ENCODE measurements at places on chromosomes 1 and 21.

DNA sequence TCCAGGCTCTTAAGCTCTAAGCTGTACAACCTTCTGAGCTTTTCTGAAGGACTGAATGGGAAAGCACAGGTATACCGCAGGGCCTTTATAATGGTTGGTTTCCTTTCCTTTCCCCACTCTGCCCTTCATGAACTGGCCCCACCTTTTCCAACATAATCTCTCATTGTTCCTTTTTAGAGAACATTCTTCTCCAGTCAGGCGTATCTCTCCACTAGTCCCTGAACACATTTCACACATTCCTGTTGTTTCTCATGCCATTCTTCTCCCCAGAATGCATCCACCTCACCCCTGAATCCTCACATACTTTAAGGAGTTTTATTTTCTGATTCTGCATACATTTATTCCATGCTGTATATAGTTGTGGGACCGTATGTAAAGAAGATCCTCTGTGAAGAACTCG, 41.3 kb downstream of the PGM1 start:
- no peak for DNase-seq

GRCh38 chr1:177937174-177937770, 32.6 kb downstream of the SEC16B start:
- no peak for DNase-seq

DNA sequence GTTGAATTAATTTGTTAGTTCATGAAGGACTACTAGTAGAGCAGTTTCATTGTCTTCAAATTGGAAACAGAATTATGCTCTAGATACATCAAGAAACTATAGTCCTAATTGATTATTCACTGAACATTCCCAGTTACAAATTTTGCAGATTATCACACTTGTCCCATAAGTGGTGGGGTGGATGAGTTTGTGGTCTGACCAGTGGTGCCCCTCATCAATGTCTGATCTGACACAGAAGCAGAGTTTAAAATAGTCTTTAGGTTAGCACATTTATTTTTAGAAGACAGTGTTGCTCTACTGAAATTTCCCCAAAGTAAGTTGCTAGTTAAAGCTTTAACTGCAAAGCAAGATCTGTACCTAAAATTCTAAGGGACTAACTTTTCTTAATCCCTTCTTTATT, 42.9 kb downstream of the INKA2 start:
- no peak for DNase-seq

DNA sequence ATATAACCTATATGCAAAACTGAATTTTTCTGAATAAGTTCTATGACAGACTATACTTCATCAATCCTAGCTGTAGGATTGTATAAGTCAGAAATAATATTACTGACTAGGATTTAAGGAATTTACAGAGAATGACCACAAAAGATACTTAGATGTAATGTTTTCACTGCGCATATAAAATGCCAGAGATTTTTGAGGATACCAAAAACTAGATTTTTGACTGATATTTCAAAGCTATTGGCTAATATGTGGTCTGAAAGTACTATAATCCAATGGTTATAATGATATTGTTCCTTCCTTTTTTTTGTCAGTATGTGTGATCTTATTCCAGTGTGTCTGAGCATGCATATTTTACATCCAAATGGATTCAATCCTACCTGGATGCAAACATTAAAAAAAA, 17.0 kb upstream of the IFI44L start:
- no peak for DNase-seq

DNA sequence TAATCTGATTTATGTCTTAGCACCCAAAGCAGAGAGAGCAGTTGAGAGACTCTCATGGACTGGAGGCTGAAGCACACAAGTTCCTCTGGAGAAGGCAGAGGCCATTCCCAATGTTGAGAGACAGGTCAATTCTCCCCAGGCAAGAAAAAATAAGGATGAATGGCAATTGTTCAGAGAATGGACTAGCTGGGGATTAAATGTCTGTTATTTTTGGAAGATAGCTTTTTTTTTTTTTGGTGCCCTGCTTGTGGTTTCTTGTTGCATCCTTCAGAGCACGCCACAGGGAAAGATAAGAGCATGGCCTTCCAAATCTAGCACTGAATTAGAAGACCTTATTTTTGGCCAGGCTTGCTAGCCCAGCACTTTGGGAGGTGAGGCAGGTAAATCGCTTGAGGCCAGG, 65.6 kb upstream of the ERRFI1 start:
- DNase-seq, result no peak

- no peak for DNase-seq
Observed at GRCh38 chr1:156157506-156157905, 4.1 kb downstream of the SEMA4A start.

GRCh38 chr1:184802354-184803179, 47.9 kb upstream of the EDEM3 start:
- DNase-seq, result no peak

GRCh38 chr1:238642231-238642630, 744.1 kb upstream of the CHRM3 start:
- DNase-seq, result no peak

- no peak for DNase-seq
Observed at GRCh38 chr1:57544345-57544744, 120.5 kb upstream of the DAB1 start.

DNA sequence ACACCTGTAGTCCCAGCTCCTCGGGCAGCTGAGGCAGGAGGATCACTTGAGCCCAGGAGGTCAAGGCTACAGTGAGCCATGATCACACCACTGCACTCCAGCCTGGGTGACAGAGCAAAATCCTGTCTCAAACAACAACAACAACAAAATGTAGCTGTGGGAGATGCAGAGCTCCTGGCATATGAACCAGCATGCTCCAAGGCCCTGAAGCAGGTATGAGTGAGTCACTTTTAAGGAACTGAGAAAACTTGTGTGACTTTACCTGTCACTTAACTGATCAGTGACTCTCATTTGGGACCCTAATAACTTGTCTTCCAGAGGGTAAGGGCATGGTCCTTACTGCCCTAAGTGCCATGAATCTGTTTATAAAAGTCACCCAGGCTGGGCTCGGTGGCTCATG, 19.4 kb upstream of the TMEM222 start:
- DNase-seq, result no peak

- no peak for DNase-seq
Observed at GRCh38 chr21:39062196-39062595, 121.1 kb downstream of the PSMG1 start.

DNA sequence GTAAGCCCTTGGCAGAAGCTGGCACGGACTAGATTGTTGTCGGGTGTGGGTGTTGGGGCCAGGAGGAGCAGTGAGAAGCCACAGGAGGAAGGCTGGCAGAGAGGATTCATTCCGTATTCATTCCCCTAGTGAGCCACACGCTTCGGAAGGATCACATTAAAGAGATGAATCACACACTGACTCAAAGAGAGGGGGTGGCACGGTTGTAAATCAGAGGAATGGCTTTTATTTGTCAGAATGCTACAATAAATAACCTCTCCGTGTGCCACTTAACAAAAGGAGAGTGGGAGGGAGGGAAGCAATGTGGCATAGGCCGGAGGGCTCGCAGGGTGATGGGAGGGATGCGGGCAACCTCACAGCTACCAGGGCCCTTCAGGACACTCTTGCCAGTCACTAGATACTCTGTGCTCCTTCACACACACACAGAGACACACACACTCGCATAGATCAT, 135.5 kb downstream of the HIVEP3 start:
- no peak for DNase-seq

DNA sequence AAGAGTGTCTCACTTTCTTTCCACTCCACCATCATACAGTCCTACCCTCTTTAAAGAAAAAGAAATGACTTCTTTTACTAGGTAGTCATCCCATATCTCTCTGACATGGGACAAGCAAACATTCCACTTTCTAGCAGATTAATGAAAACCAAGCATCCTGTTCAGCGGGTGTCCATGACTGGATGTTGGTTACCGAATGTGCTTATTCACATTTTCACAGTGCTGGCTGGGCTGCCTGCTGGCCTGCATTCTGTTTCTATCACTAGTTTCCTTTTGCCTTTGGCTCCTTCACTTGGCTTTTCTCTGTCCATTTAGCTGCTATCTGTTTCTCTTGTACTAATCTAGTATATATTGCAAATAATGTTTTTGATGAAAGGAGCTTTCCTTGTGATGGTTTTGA, 598.4 kb downstream of the RWDD3 start:
- no peak for DNase-seq
